Esophagus mucosa (tissue), 1 donor: ENCODE measurements at places on chromosomes 6 and 20. TPM values are rescaled to one million over a fixed set of nuclear protein-coding genes. Genes with fewer than 3 reads are reported as not detected.
A peak's percentile ranks its signal among the peaks of the same experiment; 100 is the strongest.

- peak; percentile 94 for ATAC-seq
These were observed 33.5 kb downstream of the TPBG start for GRCh38 chr6:82396964-82397751.

DNA sequence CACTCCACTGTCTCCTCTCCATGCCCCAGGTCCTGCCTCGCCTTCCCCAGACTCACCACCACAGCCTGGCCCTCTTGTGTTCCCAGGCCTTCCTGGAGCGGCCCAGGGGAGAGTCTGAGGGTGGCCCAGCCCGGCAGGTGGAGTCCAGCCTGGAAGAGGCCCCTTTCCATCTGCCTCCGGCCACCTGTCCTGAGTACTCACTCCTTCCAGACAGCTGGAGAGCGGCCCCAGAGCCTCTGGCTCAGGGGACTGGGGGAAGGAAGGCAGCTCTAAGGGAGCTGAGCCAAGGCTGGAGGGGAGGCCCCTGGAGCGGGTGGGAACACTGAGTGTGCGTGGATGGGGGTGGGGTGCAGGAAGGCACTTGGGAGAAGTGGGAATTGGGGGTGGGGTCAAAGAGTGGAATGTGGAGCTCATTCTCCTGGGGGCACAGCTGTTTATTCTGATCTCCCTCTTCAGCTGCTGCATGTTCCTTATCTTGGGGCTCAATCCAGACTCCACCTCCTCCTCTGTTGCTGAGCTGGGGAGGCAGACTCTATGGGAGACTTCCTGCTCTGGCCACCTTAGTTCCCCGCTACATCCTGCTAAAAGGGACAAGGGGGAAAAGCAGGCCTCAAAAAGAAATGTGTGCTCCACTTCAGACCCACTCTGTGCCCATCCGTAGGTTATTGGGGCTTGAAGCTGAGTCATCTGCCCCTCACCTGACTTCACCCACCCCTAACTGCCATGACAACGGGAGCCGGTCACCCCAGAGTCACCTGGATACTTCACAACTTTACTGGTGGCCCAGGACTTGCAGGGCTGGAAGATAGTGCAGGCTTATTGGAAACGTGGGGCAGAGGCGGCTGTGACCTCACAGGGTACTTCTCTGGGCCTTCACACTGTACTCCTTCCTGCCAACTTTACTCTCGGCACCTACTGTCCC, 19.5 kb upstream of the TAF8 start:
- peak; percentile 11 for ATAC-seq

DNA sequence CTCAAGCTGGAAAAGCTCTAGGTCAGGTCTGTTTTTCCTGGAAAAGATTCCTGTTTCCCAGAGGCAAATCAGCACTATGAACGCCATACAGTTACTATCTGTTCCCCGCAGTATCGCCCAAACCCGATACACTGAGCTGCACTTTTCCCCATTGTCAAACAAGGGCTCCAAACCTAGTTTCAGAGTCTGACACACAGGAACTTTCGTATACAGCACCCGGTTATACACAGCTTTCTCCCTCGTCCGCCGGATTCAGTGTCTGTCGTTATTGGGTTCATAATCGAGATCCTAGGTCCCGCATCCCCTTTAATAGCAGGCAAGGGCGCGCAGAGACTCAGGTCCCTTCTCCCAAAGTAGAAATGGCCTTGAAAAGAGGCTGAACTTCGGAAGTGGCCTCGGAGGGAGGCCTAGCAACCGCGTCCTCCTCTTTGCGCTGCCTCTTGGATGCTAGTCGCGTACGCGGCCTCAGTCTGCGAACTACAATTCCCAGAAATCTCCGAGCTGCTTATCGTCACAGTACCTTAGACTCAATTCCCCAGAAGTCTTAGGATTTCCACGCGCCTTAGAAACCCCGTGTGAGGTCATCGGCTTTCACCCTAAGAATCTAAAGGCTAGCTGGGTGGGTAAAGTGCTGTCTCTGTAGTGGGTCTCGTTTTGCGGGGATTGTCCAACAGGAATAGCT, 34.2 kb downstream of the ZNF391 start:
- ATAC-seq: no peak

GRCh38 chr6:30641048-30641447, 5.9 kb upstream of the C6orf136 start:
- ATAC-seq: no peak

- ATAC-seq: no peak
These were observed 851.2 kb downstream of the DHX35 start for GRCh38 chr20:39813190-39813829.

SYCP2 gene
- total RNA-seq: 0.60 TPM

MYCT1 gene
- 1.6 TPM for total RNA-seq

SLC24A3 gene
- 13.0 TPM for total RNA-seq

DNA sequence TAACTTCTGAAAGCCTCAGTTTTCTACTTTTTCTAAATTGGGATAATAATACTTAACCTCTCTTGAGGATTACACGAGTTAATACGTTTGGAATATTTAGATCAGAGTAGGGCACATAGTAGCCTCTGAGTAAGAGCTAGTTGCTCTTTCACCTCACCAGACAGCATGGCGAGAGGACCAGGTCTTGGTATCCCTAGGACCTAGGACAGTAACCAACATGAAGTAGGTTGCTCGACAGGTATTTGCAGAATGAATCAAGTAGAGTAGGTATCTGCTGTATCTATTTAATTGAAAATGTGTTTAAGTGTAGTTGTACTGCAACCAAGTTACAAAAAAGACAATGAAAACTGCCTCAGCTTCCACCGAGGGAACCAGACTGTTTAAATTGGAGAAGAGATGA, 1.4 kb downstream of the CDC5L start:
- no peak for ATAC-seq

- ATAC-seq: no peak
These were observed 2.2 kb downstream of the NRN1 start for GRCh38 chr6:6004390-6004995.

- ATAC-seq: no peak
These were observed 37.4 kb upstream of the JAG1 start for GRCh38 chr20:10710991-10711775.

DNA sequence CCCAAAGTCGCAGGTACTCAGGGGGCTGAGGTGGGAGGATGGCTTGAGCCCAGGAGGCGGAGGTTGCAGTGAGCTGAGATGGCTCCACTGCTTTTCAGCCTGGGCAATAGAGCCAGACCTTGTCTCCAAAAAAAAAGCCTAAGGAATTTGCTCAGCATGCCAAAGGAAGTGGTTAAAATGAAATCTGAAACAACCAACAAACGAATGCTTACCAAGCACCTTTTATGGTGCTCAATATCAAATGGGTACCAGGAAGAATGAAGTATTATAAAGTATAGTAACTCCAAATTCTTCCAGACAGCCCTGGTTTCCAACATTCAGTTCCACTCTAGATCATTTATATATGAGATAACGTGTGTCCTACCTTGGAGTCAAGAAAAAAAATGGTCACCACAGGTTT, 14.0 kb downstream of the GMDS start:
- no peak for ATAC-seq

DNA sequence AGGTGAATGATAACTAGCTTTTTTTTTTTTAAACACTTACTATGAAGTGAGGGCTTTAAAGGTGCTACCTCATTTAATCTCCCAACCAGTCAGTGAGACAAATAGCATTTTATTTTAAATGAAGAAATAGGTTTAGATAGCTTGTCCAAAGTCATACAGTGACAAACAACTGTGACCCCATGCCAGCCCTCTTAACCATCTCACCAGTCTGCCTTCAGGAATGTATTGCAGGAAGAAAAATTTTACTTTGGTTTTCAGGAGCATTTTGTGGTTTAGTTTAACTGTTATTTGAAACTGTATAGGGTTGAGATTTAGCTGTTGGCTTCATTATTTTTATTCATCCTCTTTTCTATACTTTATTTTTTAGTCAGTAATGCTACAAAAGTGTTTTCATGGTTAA, 18.6 kb downstream of the DSE start:
- ATAC-seq: no peak

EDN3 gene
- 5.9 TPM for total RNA-seq

- ATAC-seq: no peak
These were observed 58.6 kb downstream of the DAAM2 start for GRCh38 chr6:39850736-39851297.

DNA sequence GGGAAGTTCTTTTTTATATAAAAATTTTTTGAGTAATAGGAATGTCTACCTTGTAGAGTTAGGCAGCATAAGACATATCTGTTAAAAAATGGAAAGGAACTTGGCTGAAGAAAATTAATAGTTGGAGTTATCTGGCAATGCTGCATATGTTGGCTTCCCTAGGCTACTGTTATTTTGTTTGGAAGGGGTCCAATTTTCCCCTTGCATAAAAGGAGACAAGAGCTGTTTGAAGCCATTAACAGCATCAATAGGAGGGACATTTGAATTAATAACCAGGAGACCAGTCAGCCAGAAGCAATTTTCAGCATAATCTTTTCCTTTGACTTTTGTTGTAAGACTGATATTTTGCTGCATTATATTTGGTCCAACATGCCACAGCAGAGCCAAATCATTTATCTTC, 80.9 kb upstream of the TAB2 start:
- ATAC-seq: no peak

DNAJC5 gene
- total RNA-seq: 64.8 TPM

GRCh38 chr20:46195264-46196036, 77.3 kb downstream of the CD40 start:
- no peak for ATAC-seq

GRCh38 chr6:7267466-7268091, 45.4 kb downstream of the SSR1 start:
- peak; percentile 95 for ATAC-seq

- no peak for ATAC-seq
These were observed 91.1 kb downstream of the ATXN1 start for GRCh38 chr6:16670183-16670582.

DNA sequence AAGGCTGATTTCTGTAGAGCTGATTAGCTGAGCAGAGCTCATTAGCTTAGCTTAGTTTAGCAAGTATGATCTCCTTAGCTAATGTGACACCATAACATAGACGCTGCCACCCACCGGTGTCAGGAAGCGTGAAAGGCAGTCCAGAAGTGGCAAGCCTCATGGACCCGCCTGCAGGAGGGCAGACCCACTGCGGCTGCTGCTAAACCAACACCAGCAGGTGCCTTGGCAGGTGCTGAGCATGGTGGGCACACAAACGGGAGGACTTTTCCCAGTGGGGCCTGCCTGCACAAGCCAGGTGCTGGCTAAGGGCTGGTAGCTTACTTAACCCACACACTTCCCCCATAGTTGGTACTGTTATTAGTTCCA, 22.7 kb downstream of the ZDHHC14 start:
- ATAC-seq: no peak

DNA sequence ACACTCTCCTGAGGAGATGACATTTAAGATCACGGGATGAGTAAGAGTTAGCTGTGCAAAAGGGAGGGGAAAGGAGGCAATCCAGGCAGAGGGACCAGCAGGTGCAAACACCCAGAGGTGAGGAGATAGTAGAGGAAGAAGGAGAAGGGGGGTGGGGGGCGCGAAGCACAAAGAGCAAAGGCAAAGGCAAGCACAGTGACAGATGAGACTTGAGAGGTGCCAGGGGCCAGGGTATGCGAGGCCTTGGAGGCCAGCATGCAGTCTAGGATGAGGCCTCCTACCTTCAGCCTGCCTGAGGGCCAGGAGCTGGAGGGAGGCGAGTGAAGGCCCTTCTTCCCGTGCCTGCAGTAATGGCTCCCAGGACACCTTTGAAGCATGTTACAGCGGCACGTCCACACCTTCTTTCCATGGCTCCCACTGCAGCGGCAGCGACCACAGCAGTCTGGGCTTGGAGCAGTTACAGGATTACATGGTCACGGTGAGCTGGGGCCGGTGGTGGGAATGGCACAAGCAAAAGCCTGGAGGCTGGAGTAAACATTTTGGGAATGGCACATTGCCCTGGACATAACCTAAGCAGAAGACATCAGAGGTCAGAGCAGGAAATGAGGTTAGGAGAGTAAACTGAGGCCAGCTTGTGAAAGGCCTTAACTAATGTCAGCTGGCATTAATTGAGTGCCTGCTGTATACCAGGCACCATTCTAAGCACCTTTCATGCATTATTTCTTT, 18.6 kb downstream of the CCM2L start:
- ATAC-seq: no peak

DNA sequence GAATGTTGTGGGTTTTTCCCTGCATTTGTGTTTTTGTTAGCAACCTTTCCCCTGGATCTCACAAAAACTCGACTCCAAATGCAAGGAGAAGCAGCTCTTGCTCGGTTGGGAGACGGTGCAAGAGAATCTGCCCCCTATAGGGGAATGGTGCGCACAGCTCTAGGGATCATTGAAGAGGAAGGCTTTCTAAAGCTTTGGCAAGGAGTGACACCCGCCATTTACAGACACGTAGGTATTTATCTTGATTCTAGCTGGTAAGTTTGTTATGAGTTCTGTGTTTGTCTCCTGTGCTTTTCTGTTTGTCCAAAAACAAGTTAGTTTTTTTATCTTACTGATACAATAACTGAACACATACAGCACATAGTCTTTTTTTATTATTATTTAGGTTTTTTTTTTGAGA, 3.0 kb downstream of the SLC25A27 start:
- no peak for ATAC-seq

- no peak for ATAC-seq
These were observed 489.6 kb downstream of the MMUT start for GRCh38 chr6:48973491-48973890.

- no peak for ATAC-seq
These were observed 283.6 kb upstream of the CNR1 start for GRCh38 chr6:88449770-88450169.

SLC4A11 gene
- total RNA-seq: 20.0 TPM

DNA sequence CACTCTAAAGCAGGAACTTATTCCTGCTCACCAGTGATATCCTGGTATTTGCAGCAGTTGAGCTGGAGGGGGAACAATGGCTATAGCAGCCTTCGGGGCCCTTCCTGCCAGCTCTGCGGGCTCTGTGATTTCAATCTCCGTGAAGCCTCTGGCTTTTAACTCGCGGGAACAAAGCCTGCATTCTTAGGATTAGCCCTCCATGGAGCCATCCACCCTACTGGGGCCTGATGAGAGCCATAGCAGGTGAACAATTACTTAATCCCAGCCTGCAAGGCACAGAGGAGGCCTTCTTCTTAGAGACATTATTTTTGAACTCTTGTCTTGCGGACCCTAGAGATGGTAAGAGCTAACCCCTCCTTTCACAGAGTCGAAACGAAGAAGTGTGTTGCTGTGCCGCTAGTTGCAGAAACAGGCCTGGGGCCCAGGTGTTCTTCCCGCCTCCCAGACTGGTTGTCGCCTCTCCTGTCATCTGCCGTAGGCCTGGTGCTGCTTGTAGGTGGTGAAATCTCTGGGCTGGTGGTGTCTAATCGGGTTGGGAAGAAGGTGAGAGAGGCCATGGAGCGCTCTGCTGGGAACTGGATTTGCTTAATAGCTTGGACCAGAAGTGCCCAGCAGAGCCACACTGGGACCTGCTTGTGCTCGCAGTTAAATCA, 9.7 kb downstream of the GHRH start:
- ATAC-seq: no peak

CD2AP gene
- 25.8 TPM for total RNA-seq

GRCh38 chr6:151379933-151380847, 11.2 kb downstream of the ZBTB2 start:
- ATAC-seq: no peak

DNA sequence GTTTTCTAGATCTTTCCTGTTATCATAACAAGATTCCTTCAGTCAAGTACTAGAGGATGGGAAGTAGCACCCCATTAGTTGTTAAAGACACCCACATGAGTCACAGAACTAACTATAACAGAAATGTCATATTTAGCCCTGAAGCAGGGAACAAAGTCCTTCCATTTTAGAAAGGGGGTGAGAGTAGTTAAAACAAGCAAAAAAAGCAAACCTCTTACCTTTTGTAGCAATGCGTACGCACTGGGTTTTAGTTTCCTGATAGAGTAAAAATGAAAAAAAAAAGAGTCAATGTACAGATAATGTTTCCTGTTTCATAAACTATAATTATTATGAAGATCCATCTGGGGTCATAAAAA, 163.7 kb upstream of the THEMIS start:
- ATAC-seq: no peak

GRCh38 chr6:107715550-107716321, 108.4 kb downstream of the SCML4 start:
- no peak for ATAC-seq

OR2W1 gene
- not detected for total RNA-seq

PRPH2 gene
- total RNA-seq: 0.08 TPM
